Natural killer cell treated with Interleukin-12 subunit alpha and Interleukin-12 subunit beta and Interleukin-15 and Interleukin-18, amount 100 ng/mL, for 72 hours (primary cell): ENCODE measurements at places on chromosomes 13 and 19. TPM values are rescaled to one million over a fixed set of nuclear protein-coding genes. Genes with fewer than 3 reads are reported as not detected.

GRK1 gene
- total RNA-seq, result not detected

CYP2A7 gene
- not detected for total RNA-seq

KLK13 gene
- total RNA-seq, result not detected

SMIM24 gene
- total RNA-seq, result 0.62 TPM

ZIM2 gene
- not detected for total RNA-seq

ZNF317 gene
- total RNA-seq, result 51.0 TPM

C19orf67 gene
- not detected for total RNA-seq

GRCh38 chr13:21670883-21671619 lies at the start of gene FGF9:
TSS of gene FGF9 (plus strand) at chr13:21671073. CDS start at chr13:21671913, 840 bp downstream.
- no peaks in the 10 kb centered on the region for H3K36me3 ChIP-seq
- peaks cover 33% of the 10 kb centered on the region for H3K4me1 ChIP-seq
- peaks cover 28% of the 10 kb centered on the region for H3K27me3 ChIP-seq
- peak; percentile 87 for DNase-seq
- peak within 1 kb of the TSS; percentile 56 for H3K27ac ChIP-seq
- peak within 1 kb of the TSS; percentile 92 for H3K4me3 ChIP-seq

DNA sequence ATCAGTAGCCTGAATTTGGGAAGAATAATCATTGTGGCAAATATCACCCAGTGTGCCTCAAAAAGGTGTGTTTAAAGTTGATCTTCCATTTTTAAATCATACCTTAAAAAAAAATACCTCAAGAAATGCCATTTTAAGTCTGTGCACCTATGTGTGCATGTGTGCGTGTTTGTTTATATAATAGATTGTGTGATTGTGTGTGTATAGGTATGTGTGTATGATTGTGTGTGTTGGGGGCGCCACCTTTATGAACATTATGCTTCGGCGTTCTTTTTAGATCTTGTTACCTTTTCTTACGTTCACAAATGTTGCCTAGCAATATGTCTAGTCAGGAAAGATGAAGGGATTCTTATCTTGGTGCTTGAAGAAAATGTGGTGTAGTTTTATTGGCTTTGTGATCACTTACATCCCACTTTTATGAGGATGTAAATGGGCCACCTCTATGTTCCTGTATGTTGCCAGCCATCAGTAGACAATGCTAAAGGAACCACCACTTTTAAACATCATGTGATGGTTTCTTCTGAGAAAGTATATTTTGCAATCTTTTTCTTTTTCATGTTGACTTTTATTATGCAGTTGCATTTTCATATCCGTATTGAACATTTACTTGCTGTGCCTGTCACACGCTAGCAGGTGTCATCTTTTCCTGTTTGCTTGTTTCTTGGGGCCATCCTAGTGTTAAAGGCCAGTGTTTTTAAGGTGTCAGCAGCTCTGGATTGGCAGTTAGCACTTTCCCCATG lies 2.2 kb upstream of the IRS2 start:
- peaks cover 16% of the 10 kb centered on the region for H3K27me3 ChIP-seq
- peak overlapping the region; percentile 21 for H3K4me3 ChIP-seq
- H3K36me3 ChIP-seq, result no peaks in the 10 kb centered on the region
- peaks cover 9% of the 10 kb centered on the region for H3K4me1 ChIP-seq

DNA sequence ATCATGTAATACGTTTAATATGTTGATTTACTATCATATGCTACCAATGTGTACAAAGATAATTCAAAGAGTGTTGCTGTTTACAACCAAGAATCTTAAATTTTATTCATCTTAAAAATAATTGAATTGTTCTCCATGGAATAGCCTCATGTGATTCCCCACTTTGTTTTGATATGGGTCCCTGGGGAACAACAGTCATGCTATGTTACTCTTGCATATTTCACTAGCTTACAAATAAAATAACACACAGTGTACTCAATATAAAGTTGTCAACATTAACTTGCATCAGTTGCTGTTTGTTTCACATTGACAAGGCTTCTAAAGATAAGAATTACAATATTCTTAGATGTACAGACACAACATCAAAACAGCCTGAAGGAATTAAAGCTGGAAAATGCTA lies 2.3 kb downstream of the ENOX1 start:
- peaks cover 26% of the 10 kb centered on the region for H3K27me3 ChIP-seq
- no peak for DNase-seq
- H3K4me1 ChIP-seq, result peaks cover 11% of the 10 kb centered on the region
- H3K27ac ChIP-seq, result no peak overlapping the region

DNA sequence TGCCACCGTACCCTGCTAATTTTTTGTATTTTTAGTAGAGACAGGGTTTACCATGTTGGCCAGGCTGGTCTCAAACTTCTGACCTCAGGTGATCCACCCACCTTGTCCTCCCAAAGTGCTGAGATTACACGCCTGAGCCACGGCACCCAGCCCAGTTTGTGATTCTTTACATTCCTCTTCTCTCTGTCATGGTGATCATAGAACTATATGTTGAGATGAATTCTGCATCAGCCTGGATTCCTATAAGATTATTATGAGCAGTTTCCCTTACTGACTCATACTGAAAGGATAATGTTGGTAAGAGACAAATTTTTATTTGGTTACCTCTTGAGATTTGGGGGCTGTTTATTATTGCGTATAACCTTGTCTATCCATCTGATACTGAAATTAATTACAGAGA lies 121.5 kb upstream of the CSNK1A1L start:
- H3K4me1 ChIP-seq, result no peaks in the 10 kb centered on the region
- no peak overlapping the region for H3K4me3 ChIP-seq
- DNase-seq, result no peak
- no peaks in the 10 kb centered on the region for H3K27me3 ChIP-seq

GRCh38 chr13:24685314-24685713 lies 5.1 kb downstream of the ATP12A start:
- no peaks in the 10 kb centered on the region for H3K36me3 ChIP-seq
- H3K27me3 ChIP-seq, result peaks cover 50% of the 10 kb centered on the region
- peak overlapping the region; percentile 17 for H3K4me3 ChIP-seq
- peaks cover 33% of the 10 kb centered on the region for H3K4me1 ChIP-seq
- H3K27ac ChIP-seq, result peak overlapping the region; percentile 69
- no peak for DNase-seq

- no peaks in the 10 kb centered on the region for H3K27me3 ChIP-seq
- DNase-seq, result no peak
- H3K4me1 ChIP-seq, result no peaks in the 10 kb centered on the region
- peaks cover 13% of the 10 kb centered on the region for H3K36me3 ChIP-seq
- H3K4me3 ChIP-seq, result no peak overlapping the region
- H3K27ac ChIP-seq, result no peak overlapping the region
Measured at GRCh38 chr19:19296953-19297689, 23.2 kb downstream of the SUGP1 start.

- no peak overlapping the region for H3K4me3 ChIP-seq
- no peaks in the 10 kb centered on the region for H3K4me1 ChIP-seq
- no peak overlapping the region for H3K27ac ChIP-seq
- H3K27me3 ChIP-seq, result peaks cover 3% of the 10 kb centered on the region
- H3K36me3 ChIP-seq, result no peaks in the 10 kb centered on the region
- peak; percentile 72 for DNase-seq
Measured at GRCh38 chr19:6125571-6125989, 9.9 kb upstream of the ACSBG2 start.

- no peak overlapping the region for H3K27ac ChIP-seq
- H3K4me1 ChIP-seq, result peaks cover 48% of the 10 kb centered on the region
- DNase-seq, result no peak
- H3K36me3 ChIP-seq, result peaks cover 12% of the 10 kb centered on the region
- no peaks in the 10 kb centered on the region for H3K27me3 ChIP-seq
- no peak overlapping the region for H3K4me3 ChIP-seq
Measured at GRCh38 chr19:5631567-5632240, 8.8 kb downstream of the SAFB start.

GRCh38 chr13:76512721-76513145 lies 373.5 kb downstream of the KCTD12 start:
- no peak overlapping the region for H3K27ac ChIP-seq
- no peaks in the 10 kb centered on the region for H3K27me3 ChIP-seq
- no peaks in the 10 kb centered on the region for H3K36me3 ChIP-seq
- H3K4me3 ChIP-seq, result no peak overlapping the region
- DNase-seq, result no peak

DNA sequence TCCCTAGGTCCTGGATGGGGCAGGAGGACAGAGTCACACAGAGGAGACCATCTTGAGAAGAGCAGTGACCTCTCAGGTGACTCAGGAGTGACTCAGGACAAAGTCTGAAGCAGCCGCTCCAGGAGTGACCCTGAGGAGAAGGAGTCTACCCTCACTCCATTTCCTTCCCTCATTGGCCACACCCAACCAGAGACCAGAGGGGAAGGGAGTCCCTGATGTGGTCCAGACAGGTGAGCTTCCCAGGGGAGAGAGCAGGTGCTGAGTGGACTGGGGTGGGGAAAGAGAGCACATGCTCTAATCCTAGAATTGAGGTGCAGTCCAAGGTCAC lies 75.5 kb upstream of the MEDAG start:
- H3K4me3 ChIP-seq, result no peak overlapping the region
- no peaks in the 10 kb centered on the region for H3K36me3 ChIP-seq
- no peak overlapping the region for H3K27ac ChIP-seq

- no peak overlapping the region for H3K4me3 ChIP-seq
- DNase-seq, result no peak
- H3K27me3 ChIP-seq, result no peaks in the 10 kb centered on the region
- no peak overlapping the region for H3K27ac ChIP-seq
- H3K36me3 ChIP-seq, result no peaks in the 10 kb centered on the region
Measured at GRCh38 chr13:32259116-32259515, 56.0 kb downstream of the ZAR1L start.

GRCh38 chr19:50718255-50719118 lies 1.1 kb downstream of the SHANK1 start:
- H3K4me1 ChIP-seq, result peaks cover 7% of the 10 kb centered on the region
- no peaks in the 10 kb centered on the region for H3K36me3 ChIP-seq
- DNase-seq, result no peak
- peaks cover 32% of the 10 kb centered on the region for H3K27me3 ChIP-seq

DNA sequence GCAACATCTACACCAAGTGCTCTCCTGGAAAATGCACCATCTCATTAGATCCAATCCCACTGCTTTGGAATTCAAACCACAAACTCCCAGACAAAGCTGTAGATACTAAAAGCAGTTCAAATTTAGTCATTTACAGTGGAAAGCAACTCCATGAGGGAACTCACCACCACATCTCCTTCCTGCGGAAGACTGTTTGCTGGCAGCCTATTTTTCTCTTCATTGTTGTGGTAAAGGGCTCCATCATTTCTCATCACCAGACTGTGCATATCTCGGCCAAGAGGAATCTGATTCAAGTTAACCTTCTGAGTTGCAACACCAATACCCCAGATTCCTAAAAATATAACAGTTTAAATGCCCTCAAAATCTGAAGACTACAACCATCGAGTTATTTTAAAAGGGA lies 8.4 kb downstream of the SPRYD7 start:
- H3K36me3 ChIP-seq, result no peaks in the 10 kb centered on the region
- DNase-seq, result no peak
- no peaks in the 10 kb centered on the region for H3K4me1 ChIP-seq
